Right lung (tissue), 10 donors: ENCODE measurements at places on chromosomes 2 and 18.

DNA sequence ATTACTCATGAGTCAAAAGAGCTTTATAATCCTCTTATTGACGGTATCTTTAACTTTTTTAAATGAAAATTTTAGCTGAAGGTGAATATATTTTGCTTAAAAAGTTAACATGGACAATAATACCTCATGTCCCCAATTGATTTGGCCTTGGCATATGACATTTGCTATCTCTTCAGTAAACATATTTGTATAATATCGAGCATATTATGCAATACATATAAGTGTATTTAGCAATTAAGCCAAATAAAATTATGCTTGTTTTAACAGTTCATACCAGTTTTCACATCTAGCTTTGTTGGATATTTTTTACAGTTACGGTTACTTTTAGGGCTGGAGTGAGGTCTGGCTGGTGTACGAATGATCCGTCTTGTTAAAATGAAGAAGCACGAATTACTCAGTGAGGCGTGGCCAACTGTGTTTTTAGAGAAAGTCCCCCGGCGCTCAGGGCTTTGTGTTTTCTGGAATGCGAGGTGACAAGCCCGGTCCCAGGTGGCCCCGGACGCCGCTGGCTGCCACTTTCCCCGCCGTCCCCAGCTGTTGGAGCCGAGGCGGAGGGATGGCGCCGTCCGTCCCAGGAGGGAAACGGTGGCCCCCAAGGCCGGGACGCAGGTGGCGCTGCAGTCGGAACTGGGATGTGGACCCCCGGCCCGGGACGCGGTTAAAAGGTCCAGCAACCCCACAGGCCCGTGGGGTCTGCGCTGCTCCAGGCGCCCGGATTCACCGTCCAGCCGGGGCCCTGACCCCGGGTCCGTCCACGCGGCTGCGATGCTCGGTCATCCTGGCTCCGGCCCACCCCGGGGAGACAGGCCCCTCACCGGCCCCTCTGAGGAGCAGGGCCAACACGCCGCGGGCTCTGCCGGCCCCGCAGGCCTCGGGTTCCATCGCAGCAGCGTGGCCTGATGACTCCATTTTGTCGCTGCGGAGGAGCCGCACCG, 41.3 kb downstream of the TMEM18 start:
- no peak for DNase-seq

DNA sequence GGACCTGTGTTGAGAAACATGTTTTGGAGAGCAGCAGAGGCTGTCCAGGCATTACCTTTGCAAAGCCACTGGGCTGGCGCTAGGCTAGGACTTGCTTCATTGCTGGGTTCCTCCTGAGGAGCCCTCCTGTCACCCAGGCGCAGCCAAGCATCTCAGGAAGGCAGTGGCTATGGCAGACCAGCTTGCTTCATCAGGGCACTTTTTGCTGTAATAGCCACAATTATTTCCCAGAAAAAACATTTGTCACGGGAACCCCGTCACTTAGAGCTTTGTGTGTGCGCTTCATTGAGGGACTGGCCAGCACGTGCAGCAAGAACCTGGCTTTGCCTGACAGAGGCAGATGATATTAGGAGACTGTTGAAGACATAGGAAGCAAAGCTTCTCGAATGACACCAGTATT, 36.4 kb downstream of the SLC20A1 start:
- no peak for DNase-seq

DNA sequence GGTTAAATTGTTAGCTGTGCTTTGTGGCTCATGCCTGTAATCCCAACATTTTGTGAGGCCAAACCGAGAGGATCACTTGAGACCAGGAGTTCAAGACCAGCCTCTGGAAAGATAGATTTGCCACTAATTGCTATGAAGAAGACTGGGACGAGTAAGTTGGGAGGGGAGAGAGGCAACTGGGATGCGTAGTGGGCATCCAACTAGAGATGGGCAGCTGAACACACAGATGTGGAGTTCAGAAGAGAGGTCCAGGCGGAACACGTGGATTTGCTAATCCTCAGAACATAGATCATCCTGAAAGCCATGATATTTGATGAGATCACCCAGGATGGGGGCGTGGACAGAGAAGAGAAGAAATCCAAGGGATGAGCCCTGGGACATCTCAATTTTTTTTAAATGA, 48.7 kb downstream of the CYP26B1 start:
- DNase-seq = no peak

DNA sequence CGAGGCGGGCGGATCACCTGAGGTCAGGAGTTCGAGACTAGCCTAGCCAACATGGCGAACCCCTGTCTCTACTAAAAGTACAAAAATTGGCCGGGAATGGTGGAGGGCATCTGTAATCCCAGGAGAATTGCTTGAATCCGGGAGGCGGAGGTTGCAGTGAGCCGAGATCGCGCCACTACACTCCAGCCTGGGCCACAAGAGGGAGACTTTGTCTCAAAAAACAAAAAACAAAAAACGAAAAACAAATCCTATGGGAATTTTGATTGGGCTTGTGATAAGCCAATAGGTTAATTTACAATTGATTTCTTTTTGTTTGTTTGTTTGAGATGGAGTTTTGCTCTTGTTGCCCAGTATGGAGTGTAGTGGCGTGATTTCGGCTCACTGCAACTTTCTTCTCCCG, 24.2 kb upstream of the TOGARAM2 start:
- DNase-seq = no peak

- DNase-seq = no peak
Measured at GRCh38 chr2:42128721-42129486, 40.2 kb upstream of the EML4 start.

- peak; percentile 55 for DNase-seq
Measured at GRCh38 chr2:45892757-45893156, 241.3 kb downstream of the PRKCE start.

DNA sequence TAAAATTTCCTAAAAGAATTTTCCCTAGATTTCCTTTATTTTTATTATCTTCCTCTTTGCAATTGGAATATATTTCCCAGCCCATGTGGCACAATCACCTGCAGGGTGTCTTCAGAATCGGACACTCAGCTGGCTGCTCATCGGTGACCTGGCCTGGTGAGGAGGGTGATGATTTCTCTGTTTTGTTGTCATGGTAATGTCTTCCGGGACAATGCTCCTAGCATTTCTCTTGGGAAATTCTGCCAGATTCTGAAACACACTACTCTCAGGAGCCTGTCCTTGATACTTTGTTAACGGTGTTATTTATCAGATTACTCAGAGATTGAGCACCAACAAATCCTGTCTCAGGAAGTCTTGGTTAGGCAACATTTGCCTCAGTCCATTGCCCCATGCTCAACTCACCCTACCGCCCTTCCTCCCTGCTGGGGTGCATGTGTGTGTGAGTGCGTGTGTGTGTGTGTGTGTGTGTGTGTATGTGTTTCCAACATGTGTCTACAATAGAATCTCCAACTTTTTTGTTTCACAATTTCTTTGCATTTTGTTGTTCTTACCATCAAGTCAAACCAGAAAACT, 70.3 kb downstream of the MYT1L start:
- DNase-seq = no peak

GRCh38 chr18:43159086-43159770, 43.7 kb upstream of the RIT2 start:
- peak; percentile 49 for DNase-seq

DNA sequence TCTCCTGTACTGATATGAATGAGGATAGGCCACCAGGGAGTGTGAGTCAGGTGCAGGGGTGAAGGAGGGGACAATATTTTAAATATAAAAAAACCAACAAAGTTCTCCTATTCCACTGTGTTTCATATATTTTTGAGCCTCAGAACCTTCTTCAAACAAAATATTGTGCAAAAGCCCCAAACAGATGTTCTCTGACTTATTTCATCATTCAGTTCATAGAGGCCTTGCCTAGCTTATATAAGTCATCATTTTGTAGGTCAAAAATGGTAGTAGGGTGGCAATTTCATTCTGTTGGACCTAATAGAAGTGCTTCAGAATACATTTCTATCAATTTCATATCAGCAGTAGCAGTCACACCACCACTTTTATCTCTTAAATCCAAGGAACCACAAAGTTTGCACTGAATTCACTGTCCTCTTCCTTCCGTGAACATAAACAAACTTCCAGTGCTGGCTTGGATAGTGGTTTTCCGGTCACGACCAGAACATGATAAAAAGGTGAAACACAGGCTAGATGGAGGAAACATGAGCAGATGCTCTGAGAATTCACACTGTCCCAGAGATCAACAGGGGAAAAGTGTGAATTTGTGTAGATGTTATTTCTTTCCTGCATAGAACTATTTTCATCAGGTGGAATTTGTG, 99.1 kb downstream of the EN1 start:
- DNase-seq = no peak

- no peak for DNase-seq
Measured at GRCh38 chr18:79756143-79756500, 41.6 kb upstream of the KCNG2 start.

DNA sequence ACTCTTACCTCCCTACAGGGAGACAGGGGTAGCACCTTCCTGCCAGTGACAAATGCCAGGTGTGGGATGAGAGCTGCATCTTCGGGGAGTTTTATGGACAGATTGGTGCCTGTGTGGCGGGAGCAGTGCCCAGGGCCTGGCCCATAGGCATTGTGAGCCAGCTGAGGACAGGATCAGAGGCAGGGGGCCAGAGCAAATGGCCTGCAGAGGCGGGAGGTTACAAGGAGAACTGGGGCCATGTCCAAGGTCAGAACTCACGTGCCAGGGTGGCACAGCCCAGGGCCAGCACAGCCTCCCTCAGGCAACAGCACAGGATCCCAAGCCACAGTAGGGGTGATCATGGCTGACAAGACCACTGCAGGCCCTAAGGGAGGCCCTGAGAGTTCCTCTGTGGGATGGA, 40.2 kb upstream of the MCFD2 start:
- no peak for DNase-seq

GRCh38 chr18:8231316-8231715, 377.9 kb upstream of the RAB12 start:
- DNase-seq = no peak

DNA sequence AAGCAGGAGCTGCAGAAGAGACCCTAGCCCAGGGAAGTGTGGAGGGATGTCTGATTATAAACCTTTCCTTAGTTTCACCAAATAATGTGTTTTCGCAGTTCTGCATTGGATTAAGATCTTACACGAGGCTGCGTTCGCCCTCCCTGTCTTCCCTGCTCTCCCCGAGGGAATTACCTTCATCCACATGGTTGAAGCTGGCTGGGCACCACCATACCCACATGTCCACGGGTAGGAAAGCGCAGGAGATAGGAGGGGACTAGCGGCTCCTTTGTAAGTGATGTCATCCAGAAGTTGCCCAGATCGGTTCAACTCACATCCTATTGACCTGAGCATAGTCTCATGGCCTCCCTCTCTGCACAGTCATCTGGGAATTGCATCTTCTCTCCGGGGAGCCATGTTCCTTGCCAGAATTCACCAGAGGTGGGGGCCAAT, 1.1 kb downstream of the TTL start:
- no peak for DNase-seq

DNA sequence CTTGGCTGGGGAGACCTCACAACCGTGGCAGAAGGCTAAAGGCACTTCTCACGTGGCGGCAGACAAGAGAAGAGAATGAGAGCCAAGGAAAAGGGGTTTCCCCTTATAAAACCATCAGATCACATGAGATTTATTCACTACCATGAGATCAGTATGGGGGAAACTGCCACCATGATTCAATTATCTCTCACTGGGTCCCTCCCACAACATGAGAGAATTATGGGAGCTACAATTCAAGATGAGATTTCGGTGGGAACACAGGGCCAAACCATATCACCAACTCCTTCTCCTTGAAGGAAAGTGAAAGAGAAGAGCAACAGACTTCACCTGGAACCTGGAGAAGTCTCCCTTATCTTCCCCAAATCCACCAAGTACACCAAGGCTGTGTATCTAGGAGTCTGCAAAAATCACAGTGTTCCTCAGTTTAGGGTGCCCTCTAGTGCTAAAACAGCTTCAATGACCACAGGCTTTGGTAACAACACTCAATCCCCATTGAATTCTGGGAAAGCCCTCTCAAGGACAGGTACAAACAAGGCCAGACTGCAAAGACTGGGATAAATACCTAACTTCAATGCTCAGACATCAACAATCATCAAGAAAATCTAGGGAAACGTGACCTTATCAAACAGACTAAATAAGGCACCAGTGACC, 148.8 kb upstream of the SRD5A2 start:
- DNase-seq = no peak

GRCh38 chr18:8031496-8031895, 464.4 kb downstream of the PTPRM start:
- DNase-seq = no peak

GRCh38 chr2:158797963-158798700, 3.0 kb downstream of the DAPL1 start:
- no peak for DNase-seq

GRCh38 chr18:74806700-74807416, 209.2 kb downstream of the ZNF407 start:
- DNase-seq = no peak

DNA sequence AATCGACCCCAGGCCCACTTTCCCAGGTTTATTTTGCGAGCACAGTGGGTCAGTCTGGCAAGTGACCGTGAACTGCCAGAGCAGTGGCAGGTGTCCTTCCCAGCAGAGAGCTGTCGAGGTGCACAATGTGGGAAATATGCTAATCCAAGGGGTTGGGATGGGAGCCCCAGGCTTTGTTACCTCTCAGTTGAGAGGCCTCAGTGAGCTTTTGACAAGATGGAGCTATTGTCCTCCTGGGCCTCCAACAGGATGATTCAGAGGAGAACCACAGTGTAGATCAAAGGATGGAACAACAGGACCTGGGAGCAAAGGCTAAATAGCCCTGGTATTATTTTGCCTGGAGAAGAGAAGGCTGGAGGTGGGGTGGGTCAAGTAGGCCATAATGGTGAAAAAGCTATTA, 150.8 kb downstream of the NCKAP5 start:
- DNase-seq = no peak

GRCh38 chr2:196233805-196234475, 62.6 kb upstream of the STK17B start:
- no peak for DNase-seq

DNA sequence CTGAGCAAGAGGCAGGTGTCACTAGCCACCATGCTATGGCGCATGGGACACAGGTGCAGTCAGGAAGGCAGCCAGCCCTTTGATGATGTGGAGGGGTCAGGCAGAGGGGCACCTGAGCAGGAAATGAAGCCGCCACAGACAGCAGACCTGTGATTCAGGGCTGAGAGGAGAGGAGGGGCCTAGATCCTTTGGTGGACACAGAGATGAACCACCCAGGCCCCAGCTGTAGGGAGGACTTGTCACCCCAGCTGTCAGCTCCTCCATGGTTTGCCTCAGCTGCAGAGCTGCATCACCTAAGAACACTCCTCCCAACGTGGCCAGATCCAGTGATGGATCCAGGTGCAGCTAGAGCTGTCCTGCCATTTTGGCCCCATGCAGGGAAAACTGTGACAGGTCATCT, 11.6 kb downstream of the ASB18 start:
- no peak for DNase-seq

DNA sequence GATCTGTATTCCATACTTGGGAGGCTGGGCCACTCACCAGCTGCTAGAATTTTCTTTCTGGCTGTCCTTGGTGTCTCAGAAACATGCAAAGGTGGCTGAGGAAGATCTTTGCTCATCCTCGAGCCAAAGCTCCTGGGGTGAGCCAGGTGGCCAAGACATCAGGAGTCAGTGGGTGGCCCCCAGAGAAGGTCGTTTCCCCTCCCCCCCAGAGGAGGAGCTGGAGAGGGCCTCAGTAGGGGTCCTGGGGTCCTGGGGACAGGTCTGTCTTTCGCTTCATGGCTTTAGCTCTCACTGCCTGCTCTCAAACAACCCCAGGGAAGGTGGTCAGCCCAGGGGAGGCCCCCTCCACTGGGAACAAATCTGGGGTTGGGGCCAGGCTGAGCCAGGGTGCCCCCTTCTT, 13.6 kb downstream of the KCNK3 start:
- DNase-seq = no peak

- no peak for DNase-seq
Measured at GRCh38 chr2:113700186-113700841, 56.1 kb downstream of the SLC35F5 start.

GRCh38 chr18:44882163-44882868, 201.6 kb downstream of the SETBP1 start:
- DNase-seq = no peak
